ENCODE measurements at places on chromosomes 3 and 15. TPM values are rescaled to one million over a fixed set of nuclear protein-coding genes. Genes with fewer than 3 reads are reported as not detected.

CCR8 gene
- total RNA-seq, result not detected

TM6SF1 gene
- total RNA-seq, result 1.8 TPM

GOLGA8G gene
- total RNA-seq, result not detected

TRH gene
- total RNA-seq, result not detected

COLQ gene
- total RNA-seq, result 1.3 TPM

MYH15 gene
- total RNA-seq, result 1.2 TPM

CLEC3B gene
- 0.81 TPM for total RNA-seq

LXN gene
- 3.5 TPM for total RNA-seq

GHSR gene
- total RNA-seq, result not detected

NPHP3 gene
- 5.8 TPM for total RNA-seq

SNAP23 gene
- total RNA-seq, result 124 TPM

PLA2G4D gene
- total RNA-seq, result not detected

GOLGA6L9 gene
- total RNA-seq, result 3.8 TPM

MRAS gene
- total RNA-seq, result 0.77 TPM

ALDH1L1 gene
- total RNA-seq, result 17.1 TPM

DUOXA1 gene
- 1.1 TPM for total RNA-seq

CD200R1 gene
- not detected for total RNA-seq

CRABP1 gene
- 57.1 TPM for total RNA-seq

PCBP4 gene
- 8.1 TPM for total RNA-seq

GABRB3 gene
- total RNA-seq, result not detected

FOXB1 gene
- total RNA-seq, result not detected
